Small intestine (tissue), 16 donors: ENCODE measurements at places on chromosomes 7 and 10.

DNA sequence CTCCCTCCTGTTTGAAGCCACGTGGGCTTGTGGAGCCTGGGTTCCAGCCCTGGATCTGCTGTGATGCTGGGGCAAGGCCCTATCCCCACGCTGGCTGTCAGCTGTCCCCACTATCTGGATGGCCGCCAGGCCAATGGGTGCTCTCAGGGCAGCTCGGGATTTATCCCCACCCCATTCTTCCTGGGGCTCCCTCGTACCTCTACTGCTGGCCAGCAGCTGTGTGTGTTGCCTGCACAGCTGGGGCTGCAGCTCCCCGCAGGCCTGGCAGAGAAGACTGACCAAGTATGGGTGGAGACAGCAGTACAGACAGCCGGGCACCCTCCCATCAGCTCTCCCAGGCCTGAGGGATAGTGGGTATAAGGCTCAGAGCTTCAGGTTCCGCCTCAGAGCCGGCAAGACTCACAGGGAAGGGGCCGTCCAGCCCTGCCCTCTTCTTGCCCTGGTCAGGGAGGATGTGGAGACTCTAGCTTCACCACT, 13.6 kb downstream of the CLIP2 start:
- DNase-seq: no peak

DNA sequence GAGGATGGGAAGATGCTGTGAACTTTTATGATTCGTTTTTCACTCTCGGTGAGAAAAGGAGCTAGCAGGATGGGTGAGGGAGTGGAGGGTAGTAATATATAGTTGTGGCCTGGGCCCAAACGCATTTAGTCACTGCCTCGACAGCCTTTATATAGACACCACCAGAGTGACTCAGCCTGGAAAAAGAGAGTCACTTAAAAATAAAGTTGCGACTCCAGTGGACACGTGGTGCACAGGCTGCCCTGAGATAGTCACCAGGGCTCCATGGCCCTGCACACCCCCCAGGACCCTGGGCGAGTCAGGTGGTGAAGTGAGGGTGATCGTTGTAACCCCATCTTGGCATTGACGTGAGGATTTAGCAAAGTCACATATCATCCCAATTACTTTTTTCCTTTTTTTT, 106.7 kb downstream of the CUX1 start:
- no peak for DNase-seq

DNA sequence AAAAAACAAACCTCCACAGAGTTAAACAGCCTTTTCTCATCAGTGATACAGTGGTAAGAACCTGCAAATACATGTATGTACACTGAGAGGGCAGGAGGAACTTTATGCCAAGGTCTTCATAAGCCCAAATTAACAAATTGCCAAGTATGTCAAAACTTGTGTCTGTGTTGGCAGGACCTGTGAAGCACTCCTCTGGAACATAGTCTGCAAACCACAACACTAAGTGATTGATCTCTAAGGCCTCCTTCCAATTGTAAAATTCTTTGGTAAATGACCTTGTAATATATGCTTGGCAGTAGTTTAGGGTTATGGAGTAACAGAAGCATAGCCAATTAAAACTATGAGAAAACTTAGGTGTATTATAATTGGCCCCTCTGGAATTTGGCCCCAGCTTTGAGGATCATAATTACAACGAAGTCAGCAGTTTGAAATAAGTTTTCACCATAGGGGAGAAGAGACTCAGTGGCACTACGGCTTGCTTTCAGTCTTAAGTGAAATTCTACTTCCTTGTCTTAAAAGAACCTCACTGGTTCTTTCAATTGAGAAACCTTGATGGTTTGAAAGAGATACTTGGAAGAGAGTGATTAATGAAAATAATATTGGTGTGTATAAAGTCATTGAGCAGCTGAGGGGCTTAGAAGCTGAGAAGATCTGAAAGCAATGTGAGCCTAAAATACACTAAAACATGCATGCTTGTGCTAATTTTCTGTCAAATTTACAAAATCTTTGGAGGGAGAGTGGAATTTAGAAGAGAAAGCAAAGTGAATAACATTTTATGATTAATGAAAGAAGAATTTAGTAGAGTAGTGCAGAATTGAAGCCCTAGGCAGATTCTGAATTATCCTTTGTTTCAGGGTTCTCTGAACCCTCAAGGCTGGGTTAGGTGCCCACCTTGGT, 57.6 kb downstream of the CNNM2 start:
- no peak for DNase-seq

GRCh38 chr7:138458576-138459412, 1.3 kb upstream of the TRIM24 start:
- no peak for DNase-seq

DNA sequence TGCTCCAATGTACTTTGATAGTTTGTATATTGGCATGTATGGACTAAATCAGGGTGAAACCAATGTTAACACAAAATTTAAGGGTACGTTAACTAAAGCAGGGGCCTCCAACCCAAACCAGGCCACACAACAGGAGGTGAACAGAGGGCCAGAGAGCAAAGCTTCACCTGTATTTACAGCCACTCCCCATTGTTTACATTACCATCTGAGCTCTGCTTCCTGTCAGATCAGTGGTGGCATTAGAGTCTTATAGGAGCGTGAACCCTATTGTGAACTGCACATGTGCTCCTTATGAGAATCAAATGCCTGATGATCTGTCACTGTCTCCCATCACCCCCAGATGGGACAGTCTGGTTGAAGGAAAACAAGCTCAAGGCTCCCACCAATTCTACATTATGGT, 62.0 kb upstream of the SCIN start:
- no peak for DNase-seq

GRCh38 chr10:17819836-17820235, 10.7 kb downstream of the MRC1 start:
- DNase-seq: no peak

DNA sequence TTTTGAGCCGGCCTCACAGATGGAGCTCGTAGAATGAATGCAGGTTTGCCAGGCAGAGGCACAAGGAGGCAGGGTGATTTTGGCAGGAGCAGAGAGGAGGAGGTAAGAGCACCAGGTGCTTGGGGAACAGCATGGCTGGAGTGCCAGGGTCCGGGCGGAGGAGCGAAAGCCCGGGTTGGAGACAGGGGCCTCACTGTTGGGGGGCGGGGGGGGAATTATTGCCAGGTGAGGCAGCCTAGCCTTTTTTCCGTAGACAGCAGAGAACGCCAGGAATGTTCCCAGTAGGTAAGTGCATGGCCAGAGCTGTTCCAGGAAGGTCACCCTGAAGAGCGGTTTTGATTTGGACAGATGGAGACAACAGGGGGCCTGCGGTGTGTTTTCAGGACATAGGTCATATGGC, 9.5 kb downstream of the SRRM3 start:
- no peak for DNase-seq

- no peak for DNase-seq
Observed at GRCh38 chr7:55157764-55158105, 138.9 kb downstream of the EGFR start.

GRCh38 chr10:20118119-20118518, 301.9 kb downstream of the PLXDC2 start:
- DNase-seq: no peak

DNA sequence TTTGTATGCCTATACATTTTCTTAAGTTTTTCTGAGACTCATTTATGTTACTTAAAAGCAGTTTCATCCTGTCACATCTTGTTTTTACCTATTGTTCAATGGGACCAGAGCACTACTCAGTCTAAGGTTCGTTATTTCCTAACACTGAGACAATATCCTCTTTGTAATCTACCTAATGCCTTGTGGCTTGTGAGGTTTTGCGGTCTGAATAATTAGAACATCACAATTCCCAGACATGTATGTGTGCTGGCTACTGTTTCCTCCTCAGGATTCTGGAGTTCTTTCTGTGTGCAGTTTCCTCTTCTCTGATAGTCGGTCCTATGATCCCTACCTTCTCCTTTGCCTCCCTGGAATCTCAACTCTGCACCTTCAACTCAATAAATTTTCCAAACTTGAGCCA, 620.2 kb downstream of the ANKRD7 start:
- DNase-seq: no peak

DNA sequence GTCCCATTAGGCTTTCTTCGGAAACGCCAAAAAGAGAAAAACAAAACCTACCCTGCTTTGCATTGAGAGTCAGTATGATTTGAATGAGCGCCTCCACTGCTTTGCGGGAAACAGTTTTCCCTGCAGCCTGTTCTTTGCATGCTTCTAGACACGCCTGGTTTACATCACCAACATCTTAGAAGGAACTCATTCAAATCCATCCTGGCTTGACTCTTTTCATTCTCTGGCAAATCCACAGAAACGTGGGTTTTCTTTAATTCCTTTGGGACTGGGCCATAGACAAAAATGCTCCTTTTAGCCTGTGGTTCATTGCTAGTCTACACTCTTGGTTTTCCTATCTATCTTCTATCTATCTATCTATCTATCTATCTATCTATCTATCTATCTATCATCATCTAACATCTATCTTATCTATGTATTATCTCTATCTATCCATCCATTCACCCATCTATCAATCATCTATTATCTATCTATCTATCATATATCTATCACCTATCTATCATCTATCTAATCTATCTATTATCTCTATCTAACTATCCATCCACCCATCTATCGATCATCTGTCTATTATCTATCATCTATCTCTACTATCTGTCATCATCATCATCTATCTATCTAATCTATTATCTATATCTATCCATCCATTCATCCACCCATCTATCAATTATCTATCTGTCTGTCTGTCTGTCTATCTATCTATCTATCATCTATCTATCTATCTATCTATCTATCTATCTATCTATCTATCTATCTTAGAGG, 68.3 kb downstream of the GATA3 start:
- DNase-seq: no peak

GRCh38 chr7:87316097-87316700, 29.3 kb upstream of the CROT start:
- DNase-seq: no peak

DNA sequence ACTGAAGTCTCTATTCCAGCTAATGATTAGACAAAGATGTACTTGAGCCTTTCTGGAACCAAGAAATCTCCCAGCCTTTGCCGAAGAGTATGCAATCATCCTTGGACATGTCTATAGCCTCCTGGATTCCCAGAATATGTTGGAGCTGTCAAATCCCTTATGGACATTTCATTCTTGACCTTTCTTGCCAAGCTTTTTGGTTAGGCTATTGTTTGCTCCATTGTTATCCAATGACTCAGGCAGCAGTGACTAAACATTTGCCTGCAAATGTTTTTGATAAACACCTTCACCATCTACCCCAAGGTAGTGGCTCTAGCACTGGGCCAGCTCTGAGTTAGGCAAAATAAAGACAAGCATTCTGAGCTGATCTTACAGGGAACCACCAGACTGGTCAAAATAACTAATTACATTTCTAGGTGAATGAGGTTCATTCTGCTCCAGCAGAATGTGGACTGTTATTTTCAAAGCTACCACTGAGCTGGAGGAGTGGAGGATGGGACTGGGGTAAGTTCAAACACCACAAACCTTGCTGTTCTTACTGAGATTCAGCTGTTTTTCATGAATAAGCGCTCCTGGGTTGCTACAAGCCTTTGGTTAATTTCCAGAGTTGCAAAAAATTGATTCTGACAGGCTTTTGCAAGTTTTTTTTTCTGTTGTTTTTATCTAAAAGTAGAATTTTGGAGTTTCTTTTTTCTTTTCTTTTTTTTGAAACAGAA, 81.0 kb downstream of the TMEM270 start:
- no peak for DNase-seq

GRCh38 chr10:50936335-50936734, 50.9 kb upstream of the A1CF start:
- DNase-seq: no peak

DNA sequence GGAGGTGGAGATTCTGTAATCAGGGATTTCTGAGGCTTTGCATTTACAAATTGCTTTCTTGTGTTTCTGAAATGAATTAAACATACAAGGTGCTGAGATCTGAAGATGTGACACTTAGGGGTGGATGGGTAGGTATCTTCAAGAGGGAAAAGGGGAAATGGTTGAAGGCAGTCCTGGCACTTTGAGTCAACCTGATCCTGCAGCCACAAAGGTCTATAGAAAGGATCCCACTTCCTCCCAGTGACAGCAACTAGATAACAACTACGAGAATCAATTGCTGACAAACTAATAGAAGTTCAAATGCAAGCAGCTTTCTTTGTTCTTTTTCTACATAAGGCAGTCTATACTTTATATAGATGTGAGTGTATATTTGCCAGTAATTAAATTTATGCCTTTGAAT, 553.3 kb downstream of the MDFIC start:
- DNase-seq: no peak

DNA sequence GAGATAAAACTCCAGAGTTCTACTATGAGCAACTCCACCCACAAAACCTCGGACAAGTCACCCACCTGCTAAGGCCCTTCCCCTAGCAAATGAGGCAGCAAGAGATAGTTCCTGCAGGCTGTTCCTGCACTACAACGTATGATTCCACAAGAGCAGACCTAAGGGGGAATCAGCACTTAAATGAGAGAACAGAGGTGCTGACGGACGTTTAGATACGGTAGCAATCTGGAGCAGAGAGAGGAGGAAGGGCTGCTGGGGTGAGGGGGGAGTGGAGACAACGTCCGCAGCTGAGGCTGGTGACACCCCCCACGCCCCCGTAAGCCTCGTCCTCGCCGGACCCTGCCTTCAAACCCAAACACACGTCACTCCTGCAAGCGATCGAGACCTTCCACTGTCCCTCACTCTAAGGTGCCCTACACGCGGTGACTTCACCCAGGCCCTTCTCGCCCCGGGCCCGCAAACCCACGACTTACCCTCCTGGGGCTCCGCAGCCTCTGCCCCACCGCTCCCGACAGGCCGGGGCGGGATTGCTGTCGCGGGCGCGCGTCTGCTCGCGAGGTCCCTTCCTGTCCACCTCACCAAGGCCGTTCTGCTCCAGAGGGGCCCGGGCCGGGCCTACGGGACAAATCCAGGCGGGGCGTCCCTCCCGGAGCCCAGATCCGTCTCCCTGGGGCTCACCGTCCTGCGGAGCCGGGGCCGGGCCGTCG, 635 bp downstream of the ZNF12 start:
- DNase-seq: peak; percentile 76

DNA sequence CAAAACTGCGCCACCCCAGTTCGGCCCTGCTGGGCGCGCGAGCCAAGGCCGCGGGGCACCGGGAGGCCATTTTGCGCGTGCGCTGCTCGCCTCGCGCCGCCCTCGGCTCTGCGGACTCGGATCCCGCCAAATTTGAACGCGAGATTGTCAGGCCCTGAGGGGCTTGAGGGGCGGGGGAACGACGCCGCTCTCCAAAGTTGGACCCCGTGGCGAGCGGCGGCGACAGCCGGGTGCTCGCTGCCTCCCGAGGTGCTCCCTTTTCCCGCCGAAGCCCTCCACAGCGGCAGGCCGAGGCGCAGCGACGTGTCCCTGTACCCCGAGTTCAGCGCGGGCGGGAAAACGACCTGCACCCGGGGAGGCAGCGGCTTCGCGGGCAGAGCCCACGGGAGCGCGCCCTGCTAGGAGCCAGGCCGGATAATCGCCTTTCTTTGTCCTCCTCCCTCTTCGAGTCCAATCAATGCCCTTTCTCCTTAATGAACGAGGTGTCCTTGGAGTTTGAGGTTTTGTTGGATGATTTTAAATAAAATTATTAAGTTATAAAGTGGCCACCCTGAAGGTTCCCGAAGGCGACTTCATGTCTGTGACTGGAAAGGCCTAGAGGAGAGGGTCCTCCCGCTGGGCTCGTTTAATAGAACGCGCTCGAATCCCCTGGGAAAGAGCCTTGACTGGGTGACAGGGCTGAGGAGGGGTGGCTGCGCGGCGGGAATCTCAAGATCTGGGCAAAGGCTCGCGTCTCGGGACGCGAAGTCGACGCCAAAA, 10.7 kb upstream of the SPAG6 start:
- peak; percentile 62 for DNase-seq
